ENCODE measurements at places on chromosomes 11 and 22.

GRCh38 chr22:24117942-24118341, 63.3 kb upstream of the SUSD2 start:
- DNase-seq: no peak

GRCh38 chr11:74683279-74683871, 47.9 kb downstream of the CHRDL2 start:
- DNase-seq: no peak

GRCh38 chr22:17043521-17043920, 35.5 kb upstream of the GAB4 start:
- DNase-seq: no peak

- no peak for DNase-seq
Measured at GRCh38 chr22:39284983-39285382, 34.4 kb downstream of the RPL3 start.

DNA sequence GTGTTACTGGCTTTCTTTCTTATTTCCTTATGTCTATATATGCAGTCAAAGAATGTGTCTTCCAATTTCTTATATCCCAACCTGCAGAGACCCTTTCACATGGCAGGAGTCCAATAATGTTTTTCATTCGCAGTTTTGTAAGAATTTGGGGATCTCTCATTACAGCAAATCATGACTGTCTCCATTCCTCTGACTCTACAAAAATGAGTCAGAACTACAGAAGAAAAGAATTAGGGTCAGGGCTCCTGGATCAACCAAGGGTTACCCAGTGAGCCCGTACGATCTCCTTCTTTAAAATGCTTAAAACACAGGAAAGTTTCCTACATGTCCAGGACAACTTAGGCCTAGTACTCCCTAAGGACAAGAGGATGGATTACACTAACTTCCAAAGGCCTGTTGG, 42.2 kb downstream of the RPUSD4 start:
- DNase-seq: no peak

GRCh38 chr11:35914816-35915215, 29.0 kb upstream of the LDLRAD3 start:
- DNase-seq: no peak

GRCh38 chr11:114479331-114479730, 40.1 kb downstream of the REXO2 start:
- no peak for DNase-seq

GRCh38 chr22:50008151-50009040, 4.2 kb downstream of the IL17REL start:
- no peak for DNase-seq

- DNase-seq: no peak
Measured at GRCh38 chr11:70159627-70160570, 43.2 kb upstream of the FADD start.

DNA sequence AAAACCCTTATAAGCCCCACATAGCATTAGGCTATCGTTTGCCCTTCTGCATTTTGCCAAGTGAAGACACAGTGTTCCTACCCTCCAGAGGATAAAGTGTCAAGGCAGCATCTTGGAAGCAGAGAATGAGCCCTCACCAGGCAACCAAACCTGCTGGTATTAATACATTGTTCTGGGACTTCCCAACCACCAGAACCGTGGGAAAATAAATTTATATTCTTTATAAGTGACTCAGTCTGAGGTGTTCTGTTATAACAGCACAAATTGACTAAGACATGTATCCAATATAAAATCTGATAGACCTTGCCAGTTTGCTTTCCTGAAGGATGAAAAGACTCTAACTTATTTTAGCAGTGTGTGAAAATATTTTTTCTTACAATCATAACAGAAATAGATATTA, 792.5 kb upstream of the LRRC4C start:
- DNase-seq: no peak

DNA sequence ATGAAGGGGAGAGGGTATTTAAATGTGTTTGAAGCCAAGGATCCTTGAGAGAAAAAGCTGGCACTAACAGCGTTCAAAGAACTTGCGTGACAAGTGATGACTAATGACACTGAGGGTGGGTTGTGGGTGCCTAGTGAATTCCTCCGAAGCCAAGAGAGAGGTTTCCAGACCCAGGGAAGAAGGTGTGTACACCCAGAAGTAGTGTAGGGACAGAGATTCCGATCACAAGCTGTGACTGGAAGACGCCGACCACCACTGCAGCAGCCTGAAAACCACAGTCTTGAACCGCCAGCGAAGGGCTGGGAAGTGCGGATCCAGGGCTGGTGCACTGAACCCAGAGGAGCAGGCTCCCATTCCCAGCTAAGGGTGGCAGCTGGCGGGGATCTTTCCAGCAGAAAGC, 9.5 kb downstream of the PPARA start:
- DNase-seq: no peak

DNA sequence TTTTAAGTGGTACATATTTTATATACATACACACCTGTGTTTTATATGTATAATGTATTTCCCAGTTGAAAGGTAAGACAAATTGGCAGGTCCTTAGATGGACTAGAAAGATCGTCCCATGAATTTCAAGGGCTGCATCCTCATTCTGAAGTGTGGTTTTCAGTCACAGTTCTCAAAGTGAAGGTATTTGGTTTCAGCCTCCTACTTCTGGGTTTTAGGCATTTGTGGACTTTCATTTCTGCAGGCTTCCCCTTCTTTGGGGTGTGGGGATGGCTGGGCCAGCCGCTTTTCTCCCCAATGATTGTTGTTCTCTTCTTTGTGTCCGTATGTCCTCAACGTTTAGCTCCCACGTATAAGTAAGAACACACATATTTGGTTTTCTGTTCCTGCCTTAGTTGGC, 10.0 kb downstream of the DCPS start:
- DNase-seq: no peak

- no peak for DNase-seq
Measured at GRCh38 chr22:40345815-40346184, 500 bp upstream of the ADSL start.

GRCh38 chr11:92137747-92138146, 86.9 kb upstream of the FAT3 start:
- DNase-seq: no peak

- DNase-seq: no peak
Measured at GRCh38 chr11:68352591-68352990, 40.2 kb downstream of the LRP5 start.

DNA sequence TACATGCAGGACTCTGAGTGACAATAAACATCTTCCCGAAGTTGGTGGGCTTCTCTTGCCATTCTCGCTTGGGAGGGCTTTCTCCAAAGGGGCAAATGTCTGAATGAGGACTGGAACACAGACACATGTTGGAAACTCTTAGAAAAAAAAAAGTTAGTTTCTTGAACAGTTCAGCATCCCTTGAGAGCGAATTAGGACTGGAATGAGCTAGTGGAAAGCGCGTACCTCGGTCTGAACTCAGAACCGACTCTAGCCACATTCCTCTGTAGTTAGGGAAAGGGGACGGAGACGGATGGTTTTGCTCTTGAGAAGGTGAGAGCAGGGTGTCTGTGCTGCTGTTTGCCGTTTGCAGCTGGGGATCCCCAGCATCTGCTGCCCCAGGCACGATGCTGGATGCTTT, 517.3 kb downstream of the TBC1D22A start:
- no peak for DNase-seq

- DNase-seq: peak; percentile 61
Measured at GRCh38 chr11:118956094-118956846, at the start of gene UPK2. TSS of gene UPK2 (plus strand) at chr11:118956298. CDS start at chr11:118956351, 53 bp downstream.

DNA sequence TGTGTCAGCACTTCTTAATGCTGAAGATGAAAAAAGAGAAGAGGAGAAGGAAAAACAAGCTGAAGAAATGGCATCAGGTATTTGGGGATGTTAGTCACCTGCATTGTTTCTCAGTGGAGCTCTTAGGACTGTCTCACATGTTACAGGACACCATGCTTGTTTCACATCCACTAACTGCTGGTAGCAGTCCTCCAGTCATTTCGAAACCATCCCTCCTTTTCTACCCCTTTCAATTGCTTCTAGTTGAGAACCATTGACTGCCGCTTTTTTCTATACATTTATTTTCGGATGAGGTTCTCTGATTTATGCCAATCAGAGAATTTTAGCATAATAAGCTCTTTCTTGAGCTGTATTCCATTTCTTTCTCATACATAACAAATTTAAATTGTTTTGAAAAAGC, 21.5 kb downstream of the BIRC2 start:
- DNase-seq: no peak

DNA sequence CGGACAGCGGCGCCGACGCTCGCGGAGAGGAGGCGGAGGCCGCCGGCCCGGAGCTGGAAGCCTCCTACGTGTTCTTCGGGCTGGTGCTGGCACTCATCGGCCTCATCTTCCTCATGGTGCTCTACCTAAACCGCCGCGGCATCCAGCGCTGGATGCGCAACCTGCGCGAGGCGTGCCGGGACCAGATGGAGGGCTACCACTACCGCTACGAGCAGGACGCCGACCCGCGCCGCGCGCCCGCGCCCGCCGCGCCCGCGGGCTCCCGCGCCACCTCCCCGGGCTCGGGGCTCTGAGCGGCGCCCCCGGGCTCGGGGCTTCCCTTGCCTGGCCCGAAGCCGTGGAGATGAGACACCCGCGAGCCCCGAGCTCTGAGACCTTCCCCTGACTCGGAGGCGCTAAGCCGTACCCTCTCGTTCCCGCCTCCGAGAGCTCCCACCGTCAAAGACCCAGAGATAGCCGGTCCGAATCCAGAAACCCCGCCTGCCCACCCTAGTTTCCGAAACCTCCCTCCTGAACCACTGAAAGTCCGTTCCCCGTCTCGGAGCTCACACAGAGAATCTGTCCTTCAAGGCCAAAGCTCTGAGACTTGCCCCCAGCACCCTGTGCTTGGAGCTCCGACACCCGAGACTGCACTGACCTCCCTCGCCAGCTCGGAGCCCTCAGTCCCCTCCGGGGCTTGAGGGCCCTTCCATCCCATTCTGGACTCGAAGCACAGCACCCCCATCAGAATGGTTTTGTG, 1.5 kb downstream of the TPBGL start:
- DNase-seq: no peak

- DNase-seq: no peak
Measured at GRCh38 chr11:75654314-75654713, 14.5 kb downstream of the MAP6 start.

DNA sequence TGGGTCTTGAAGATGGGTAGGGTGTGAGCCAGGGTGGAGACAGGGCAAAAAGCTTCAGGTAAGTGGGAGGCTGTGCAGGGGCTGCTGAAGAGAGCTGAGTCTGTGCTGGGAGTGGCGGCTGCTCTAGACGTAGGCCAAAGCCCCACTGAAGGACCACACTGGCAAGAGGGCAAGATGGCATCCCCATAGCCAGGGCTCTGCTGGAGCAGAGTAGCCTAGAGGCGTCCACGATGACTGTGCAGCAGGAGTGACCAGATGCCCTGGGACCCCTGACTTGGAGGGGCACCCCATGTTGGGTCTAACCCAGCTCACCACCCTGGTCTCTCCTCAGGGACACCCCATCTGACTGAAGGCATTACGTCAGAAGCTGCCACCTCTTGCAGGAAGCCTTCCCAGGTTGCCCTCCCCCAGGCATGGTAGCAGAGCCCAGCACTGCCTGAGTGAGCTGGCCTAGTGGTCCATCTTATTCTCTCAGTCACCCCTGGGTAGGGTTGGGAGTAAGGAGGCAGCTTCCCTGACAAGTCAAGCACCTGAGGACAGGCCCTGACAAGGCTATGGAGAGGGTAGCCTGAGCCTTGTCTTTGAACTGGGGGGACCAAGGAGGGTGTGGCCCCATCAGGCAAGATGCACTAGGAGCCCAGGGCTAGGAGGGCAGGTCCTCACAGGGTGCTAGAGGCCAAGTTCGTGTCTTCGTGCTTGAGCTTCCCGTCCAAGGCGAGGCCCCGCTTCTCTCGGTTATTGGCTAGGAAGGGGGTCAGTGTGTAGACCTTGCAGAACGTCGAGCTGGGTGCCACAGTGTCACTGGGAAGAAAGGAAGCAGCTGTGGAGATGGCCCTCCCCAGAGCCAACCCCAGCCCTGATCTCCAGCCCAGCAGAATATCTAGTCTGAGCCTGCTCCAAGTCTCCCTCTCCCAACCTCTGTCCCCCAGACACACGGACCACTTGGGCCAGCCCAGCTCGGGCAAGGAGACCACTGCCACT, 33.1 kb downstream of the TPBGL start:
- no peak for DNase-seq

DNA sequence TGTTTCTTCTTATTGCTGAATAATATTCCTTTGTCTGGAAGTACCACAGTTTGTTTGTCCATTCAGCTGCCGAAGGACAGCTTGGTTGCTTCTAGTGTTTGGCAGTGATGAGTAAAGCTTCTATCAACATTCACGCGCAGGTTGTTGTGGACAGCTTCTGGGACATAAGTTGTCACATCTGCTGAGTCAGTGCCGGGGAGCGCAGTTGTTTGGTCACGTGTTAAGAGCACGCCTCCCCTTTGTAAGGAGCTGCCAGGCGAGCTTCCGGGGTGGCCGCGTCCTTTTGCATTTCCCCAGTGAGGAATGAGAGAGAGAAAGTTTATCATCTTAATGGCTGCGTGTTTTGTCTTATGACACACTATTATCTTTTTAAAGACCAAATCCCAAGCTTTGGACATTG, 30.3 kb downstream of the SAMM50 start:
- DNase-seq: no peak

DNA sequence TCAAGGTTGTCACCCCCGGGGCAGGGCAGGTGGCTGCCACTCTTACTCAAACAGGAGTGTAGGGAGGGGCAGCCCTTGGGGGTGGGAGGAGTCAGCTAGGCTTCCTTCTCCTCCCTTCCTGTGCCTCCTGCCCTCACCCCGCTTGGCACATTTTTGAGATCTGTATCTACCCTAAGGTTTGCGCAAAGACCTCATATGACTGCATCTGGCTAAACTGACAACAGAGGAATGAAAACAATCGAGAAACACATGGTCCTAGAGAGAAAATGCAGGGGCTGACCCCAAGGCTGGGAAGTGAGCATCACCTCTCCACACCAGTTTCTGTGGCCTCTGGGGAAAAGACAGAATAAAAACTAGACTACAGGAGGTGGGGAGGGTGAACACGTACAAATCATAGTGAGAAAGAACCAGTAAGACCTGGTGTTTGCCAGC, 28.1 kb downstream of the IGSF9B start:
- no peak for DNase-seq

- no peak for DNase-seq
Measured at GRCh38 chr11:27192184-27192583, 151.6 kb downstream of the BBOX1 start.

DNA sequence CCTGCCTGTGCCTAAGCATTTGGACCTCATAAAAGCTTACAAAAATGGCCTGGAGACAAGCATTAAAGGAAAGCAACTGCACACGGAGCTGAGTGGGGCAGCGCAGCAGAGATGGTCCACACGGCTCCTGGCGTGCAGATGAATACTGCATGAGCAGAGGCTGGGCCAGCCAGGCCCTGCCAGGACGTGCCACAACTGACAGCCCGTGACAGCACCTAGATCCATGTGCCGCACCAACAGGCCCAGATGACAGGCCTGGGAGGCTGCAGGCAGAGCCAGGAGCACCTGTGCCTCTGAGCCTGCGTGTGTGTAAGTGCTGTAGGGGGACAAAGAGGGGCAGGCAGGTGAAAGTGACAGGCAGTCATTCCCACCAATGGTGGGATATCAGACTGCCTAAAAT, 33.4 kb downstream of the MICAL3 start:
- no peak for DNase-seq

GRCh38 chr11:28269586-28269985, 161.4 kb downstream of the METTL15 start:
- no peak for DNase-seq

DNA sequence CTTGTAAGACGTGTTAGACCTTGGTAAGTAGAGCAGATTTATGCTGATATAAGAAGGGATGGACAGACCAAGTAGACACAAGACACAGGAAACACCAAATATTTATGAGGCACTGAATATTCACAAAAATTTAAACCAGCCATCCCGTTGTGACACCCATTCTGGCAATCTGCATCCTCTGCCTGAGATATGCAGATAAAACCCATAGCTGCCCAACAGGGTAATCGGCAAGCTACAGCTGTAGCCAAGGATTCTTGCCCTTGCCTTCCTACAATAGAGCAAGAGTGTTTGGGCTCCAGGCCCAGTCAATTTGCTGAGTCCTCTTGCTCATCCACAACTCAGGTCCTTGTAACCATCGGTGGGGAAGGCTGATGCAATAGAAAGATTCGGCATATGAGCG, 18.5 kb upstream of the MPZL2 start:
- DNase-seq: no peak

All from left renal pelvis (tissue), 4 donors.